ENCODE measurements at places on chromosomes 3 and 15.

- no peak for DNase-seq
These were observed 3.9 kb downstream of the VWA5B2 start for GRCh38 chr3:184233127-184233843.

DNA sequence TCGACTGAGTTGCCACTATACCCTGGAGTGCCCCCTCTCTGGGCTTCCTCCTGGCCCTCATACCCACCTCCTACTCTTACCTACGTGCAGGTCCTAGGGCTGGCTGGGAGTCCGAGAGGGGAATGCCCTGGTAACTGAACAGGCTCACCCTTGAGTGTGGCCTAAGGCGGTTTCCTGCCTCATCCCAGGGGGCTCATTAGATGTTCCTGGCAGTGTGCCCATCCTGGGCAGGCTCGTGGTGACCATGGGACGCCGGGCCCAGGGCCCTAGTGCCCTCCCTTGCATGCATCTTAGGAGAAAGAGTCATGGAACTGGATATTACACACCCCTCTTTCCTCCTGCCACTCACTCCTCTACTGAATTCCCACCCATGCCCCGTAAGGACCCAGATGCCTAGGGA, 2.8 kb downstream of the SEMA4B start:
- no peak for DNase-seq

DNA sequence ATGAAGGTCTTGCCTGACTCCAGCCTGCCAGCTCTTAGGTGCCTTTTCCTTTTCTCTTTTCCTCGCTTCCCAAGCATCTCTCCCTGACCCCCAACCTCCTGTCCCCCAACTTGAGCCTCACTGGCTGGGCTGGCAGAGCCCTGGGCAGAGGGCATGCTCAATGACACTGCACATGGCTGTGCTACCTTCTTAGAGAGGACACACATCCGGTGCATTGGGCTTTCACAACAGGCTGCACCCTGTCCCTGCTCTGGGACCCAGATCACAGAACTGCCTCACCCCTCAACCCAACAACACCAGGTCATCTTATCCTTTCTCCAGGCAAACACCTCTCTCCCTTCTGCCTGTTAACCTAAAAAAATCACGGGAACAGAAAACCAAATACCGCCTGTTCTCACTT, 7.5 kb upstream of the ANKDD1A start:
- no peak for DNase-seq

DNA sequence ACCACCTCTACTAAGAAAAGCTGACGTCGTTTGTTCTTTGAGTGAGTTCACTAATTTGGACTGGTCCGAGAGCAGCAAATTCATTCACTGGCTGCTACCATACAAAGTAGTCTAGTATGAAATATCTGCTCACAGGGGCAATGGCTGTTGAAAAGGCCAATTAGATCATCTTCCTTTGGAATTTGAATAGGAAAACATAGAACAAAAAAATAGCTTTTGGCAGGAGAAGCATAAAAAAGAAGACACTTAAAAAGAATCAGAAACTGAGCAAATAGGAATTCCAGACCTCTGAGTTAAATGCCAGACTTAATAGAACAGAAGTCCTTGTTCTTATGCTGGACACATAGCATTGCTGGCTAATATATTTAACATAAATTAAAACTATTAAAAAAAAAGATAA, 159.3 kb downstream of the IL1RAP start:
- DNase-seq: no peak

GRCh38 chr3:195893916-195894465, 14.4 kb downstream of the TNK2 start:
- no peak for DNase-seq

GRCh38 chr3:189712906-189713483, 81.8 kb downstream of the TP63 start:
- no peak for DNase-seq

DNA sequence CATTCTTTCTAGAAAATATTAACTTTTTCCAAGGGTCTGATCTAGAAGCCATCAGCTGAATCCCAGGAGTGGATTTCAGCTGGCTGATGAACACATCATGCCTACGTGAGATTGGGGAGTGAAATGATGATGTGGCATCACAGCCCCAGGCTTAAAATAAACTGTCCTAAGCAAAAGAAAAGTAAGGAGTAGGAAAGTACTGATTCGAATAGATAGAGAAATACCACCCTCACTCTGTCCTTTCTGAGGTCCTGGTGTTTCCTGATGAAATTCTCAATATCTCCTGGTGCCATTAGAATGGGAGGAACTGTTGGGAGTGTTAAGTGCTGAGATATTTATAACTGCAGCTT, 376.8 kb upstream of the SEMA6D start:
- no peak for DNase-seq

DNA sequence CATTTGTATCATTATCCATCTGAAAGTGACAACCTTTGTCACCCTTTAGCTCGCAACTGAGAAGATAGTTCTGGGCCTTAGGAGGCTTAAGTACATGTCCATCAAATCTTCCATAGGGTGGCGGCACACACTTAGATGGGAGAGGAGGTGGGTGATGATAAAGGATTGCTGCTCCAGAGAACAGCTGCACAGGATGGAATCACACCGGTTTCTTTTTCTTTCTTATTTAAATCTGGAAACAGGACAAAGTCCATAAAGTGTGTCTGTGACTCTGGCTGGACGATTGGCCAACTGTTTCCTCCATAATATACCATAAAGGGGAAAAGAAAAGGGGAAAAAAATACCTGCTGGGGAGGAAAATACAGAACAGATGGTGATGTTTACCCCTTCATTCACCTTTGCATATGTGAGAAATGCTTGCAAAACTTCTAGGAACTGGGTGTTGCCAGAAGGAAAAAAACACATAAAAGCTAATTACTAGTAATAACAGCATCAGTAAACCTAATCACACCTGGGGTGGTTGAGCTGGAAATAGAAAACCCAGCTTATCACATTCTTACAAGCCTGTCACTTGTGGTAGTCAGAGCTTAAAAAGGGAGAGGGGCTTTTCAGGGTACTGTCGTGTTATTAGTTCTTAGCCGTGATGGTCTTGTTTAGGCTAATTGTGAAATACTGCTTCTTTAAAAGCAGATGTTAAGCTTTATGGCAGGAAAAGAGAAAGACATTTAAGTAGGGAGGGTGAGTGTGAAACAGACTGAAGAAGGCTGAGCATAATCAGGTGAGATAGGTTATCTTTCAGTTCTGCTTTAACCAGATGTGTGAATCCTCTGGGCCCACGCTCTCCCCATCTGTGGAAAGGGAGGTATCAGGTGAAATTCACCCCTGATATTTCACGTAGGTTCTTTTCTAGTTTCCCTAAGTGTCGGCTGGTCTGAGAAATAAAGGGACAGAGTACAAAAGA, 16.7 kb downstream of the C2CD4A start:
- no peak for DNase-seq

GRCh38 chr15:43911235-43911781, 84.5 kb downstream of the WDR76 start:
- DNase-seq: no peak

GRCh38 chr15:69573815-69574475, 121.3 kb downstream of the RPLP1 start:
- DNase-seq: no peak

- DNase-seq: no peak
These were observed 206.3 kb upstream of the CD96 start for GRCh38 chr3:111335512-111336303.

DNA sequence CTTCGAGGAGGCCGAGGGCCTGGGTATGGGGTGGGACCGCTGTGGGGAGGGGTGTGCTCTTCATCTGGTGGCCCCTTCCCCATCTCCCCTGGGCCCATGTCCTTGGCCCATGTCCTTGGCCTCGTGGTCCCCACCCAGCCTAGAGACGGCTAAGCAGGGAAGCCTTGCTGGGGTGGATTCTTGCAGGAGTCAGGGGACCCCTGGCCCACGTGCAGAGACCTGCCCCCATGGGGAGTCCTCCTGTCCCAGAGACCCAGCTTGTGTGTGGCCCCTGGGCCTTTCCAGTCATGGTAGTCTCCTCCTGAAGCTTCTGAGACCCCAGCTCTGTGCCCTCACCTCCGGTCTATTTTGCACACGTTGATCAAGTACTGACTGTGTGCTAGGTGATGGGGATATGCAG, 97.4 kb downstream of the TBC1D2B start:
- DNase-seq: no peak

DNA sequence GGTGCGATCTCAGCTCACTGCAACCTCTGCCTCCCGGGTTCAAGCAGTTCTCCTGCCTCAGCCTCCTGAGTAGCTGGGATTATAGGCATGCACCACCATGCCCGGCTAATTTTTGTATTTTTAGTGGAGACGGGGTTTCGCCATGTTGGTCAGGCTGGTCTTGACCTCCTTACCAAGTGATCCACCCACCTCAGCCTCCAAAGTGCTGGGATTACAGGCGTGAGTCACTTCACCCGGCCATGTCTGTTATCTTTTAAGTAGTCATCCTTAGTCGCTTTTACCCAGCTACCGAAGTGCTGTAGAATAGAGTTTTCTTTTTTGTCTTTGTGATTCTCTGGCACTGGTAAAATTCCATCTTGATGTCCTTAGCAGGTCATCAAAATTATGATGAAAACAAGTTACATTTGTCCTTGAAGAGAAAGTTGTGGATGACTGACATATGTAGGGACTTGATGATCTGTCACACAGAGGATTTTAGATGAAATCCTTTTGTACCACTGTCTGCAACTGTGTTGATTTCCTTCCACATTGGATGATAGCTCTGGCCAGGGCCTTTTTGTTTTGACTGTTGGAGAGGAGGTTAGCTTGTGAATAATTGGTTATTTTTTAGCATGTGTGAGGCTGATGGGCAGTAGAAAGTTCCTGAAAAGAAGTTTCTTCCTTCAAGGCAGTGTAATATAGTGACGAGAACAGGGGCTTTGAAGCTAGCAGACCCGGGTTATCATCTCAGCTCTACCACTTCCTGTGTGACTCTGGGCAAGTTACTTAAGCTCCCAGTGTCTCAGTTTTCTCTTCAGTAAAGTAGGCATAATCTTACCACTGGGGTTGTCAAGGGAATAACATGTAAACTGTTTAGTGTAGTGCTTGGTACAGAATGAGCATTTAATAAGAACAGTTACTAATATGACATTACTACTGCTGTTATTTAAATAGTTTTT, 18.8 kb downstream of the ATG7 start:
- no peak for DNase-seq
